Right renal pelvis (tissue), 4 donors: ENCODE measurements at places on chromosomes 3 and 15. TPM values are rescaled to one million over a fixed set of nuclear protein-coding genes. Genes with fewer than 3 reads are reported as not detected.

DNA sequence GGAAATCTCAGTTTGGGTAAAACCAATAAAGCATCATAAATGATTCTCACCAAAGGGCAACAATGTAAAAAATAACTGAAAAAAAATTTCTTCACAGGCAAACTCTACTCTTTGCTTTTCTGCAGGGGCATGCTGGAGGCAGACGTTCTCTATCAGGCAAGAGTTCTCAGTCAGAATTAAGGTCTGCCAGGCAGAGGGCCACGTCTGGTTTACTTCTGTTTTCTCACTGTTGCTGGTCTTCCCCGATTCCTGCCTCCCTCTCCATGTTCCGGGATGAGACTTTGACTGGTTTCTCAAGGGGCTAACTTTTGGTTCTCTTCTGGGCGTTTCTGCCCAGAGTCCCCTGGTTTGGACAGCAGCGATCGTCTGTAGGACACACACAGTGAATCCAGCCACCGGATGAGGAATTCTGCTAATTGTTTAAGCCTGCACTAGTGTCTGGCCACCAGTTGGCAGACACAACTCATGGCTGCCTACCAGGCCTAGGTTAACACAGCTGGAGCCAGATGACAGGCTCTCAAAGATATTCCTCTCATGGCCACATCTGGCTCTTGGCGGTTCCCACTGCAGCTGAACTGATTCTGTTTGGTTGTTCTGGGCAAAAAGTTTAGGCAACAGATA lies 273.1 kb downstream of the FOXP1 start:
- no peak for DNase-seq

DNA sequence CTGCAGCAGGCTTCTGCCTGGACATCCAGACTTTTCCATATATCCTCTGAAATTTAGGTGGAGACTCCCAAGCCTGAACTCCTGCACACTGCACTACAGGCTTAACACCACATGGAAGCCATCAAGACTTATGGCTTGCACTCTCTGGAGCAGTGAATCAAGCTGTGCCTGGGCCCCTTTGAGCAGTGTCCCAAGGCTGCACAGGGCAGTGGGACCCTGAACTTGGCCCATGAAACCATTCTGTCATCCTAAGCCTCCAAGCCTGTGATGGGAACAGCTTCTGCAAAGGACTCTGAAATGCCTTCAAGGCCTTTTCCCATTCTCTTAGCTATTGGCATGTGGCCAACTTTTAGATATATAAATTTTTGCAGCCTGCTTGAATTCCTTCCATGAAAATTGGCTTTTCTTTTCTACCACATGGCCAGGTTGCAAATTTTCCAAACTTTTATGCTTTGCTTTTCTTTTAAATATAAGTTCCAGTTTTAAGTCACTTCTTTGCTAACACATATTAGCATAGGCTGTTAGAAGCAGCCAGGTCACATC lies 257.8 kb upstream of the DCBLD2 start:
- DNase-seq: no peak

- DNase-seq: no peak
Measured at GRCh38 chr15:51739061-51739712, 1.7 kb upstream of the LYSMD2 start.

Gene RBM5
- polyA plus RNA-seq: 238 TPM

Gene CRABP1
- 62.4 TPM for polyA plus RNA-seq

Gene ZNF662
- 26.9 TPM for polyA plus RNA-seq

Gene CCDC9B
- polyA plus RNA-seq: 5.5 TPM
